Kidney epithelial cell (primary cell): ENCODE measurements at places on chromosomes 11 and 22.

- DNase-seq, result no peak
These were observed 61.8 kb upstream of the PRODH start for GRCh38 chr22:18997925-18998315.

GRCh38 chr11:133064152-133064877, 468.0 kb downstream of the OPCML start:
- DNase-seq, result no peak

DNA sequence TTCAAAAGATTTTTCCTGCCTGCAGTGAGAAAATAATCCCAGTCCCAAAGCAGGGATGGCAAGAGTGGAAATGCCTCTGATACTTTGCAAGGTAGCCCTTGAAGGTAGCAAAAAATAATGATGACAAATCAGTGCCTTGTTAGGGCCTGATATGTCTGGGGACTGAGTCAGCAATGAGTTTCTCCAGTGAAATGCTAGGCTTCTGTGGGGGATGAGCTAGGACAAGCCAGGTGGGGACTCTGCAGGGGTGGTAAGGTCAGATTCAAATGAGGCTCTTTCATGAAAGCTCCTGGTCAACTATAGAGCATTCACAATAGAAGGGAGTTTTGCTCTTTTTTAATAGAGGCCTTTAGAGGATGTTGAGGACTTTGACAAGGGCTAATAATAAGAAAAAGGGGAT, 77.7 kb downstream of the ME3 start:
- no peak for DNase-seq

- DNase-seq, result no peak
These were observed 372.5 kb upstream of the B3GAT1 start for GRCh38 chr11:134784568-134784967.

- DNase-seq, result no peak
These were observed 120.7 kb downstream of the CCDC81 start for GRCh38 chr11:86495351-86495750.

GRCh38 chr22:37248251-37248650, 4.2 kb upstream of the RAC2 start:
- no peak for DNase-seq
